EH (cell line): ENCODE measurements at places on chromosomes 5 and 9.

DNA sequence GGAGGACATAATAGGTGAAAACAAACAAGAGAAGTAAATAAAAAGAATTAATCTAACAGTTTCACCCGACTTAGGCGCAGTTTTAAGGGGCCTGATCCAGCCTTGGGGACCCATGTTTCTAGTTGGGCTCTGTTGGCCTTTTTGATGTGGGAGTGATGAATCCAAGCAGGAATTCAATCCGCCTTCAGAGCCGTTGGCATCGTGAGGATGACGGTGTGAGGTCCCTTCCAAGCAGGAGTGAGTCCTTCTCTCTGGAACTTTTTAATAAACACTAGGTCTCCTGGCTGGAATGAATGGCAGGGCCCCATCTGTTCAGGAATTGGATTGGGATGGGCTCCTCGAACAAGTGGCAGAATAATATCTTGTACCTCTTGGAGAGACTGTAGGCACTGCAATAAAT lies 22.3 kb upstream of the RHOBTB3 start:
- no peak for DNase-seq

DNA sequence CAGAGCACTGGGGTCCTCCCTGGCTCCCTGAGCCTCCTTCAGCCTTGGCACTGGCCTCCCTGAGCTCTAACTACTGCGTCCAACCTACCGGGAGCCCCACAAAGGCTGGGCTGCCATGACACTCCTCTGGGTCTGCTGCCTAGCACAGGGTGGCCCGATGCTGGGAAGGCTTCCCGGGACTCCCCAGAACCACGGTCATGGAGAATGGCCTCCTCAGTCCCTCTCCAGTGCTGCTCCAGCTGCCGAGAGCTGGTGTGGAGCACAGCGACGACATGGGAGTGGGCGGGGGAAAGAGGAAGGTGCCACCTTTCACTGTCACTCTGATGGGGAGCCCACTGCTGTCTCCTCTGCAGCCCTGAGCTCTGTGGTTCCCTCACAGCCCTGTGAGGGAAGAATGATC lies 61.5 kb upstream of the RNF130 start:
- DNase-seq: no peak

GRCh38 chr9:114033397-114034103 lies 44.5 kb downstream of the AMBP start:
- DNase-seq: peak; percentile 22

- DNase-seq: peak; percentile 51
Observed at GRCh38 chr5:95959051-95959887, 2.4 kb downstream of the ELL2 start.

- peak; percentile 37 for DNase-seq
Observed at GRCh38 chr5:157778121-157778805, 34.8 kb downstream of the LSM11 start.

GRCh38 chr9:109591691-109592090 lies 93.6 kb upstream of the PTPN3 start:
- no peak for DNase-seq

- no peak for DNase-seq
Observed at GRCh38 chr5:133343196-133343595, 269.1 kb downstream of the FSTL4 start.

GRCh38 chr9:89482056-89482851 lies 15.7 kb downstream of the SEMA4D start:
- DNase-seq: no peak

GRCh38 chr9:124163760-124164255 lies 93.9 kb upstream of the NEK6 start:
- no peak for DNase-seq

- no peak for DNase-seq
Observed at GRCh38 chr9:15525958-15526357, 15.2 kb upstream of the PSIP1 start.

GRCh38 chr9:136241542-136241941 lies 4.1 kb downstream of the QSOX2 start:
- no peak for DNase-seq

- peak; percentile 96 for DNase-seq
Observed at GRCh38 chr5:72452515-72453245, 54.5 kb downstream of the ZNF366 start.

GRCh38 chr9:117258184-117258866 lies 156.5 kb downstream of the ASTN2 start:
- no peak for DNase-seq

DNA sequence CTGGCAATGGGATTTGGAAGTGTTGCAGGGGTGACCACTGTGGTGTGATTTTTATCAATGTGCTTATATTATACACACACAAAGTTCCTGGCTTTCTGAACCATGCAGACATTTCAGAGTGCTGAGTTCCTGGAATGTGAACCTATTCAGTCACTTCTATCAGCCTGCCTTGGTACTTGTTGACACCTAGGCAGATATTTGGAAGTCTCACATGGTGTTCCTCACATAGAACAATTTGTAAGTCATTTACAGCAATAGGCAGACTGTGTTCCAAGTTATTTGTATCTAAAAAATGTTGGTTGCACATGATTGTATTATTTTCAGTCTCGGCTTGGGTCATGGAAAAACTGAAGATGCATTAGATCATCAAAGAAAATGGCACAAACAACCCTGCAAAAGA lies 182.2 kb downstream of the SREK1 start:
- no peak for DNase-seq

DNA sequence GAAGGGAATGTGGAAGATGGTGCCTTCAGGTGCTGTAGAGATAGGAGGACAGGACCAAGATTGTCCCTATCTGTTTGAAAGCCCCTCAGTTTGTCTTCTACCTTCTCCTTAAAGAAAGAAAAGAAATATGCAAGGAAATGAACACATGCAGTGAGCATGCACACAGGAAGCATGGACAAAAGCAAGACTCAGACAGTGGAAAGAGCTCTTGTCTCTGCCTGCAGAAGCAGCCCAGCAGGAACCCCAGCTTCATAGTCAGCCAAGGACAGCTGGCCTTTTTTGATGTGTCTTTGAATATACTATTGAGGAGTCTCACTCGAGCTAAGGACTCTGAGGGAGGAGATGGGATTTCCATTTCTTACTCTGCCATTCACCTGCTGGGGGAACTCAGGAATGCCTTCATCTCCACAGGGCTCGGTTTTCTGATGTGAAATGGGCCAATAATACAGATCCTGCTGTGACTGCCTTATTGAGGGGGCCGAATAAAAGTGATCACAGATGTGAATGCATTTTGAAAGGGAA lies 132.5 kb upstream of the ADRA1B start:
- DNase-seq: peak; percentile 27

DNA sequence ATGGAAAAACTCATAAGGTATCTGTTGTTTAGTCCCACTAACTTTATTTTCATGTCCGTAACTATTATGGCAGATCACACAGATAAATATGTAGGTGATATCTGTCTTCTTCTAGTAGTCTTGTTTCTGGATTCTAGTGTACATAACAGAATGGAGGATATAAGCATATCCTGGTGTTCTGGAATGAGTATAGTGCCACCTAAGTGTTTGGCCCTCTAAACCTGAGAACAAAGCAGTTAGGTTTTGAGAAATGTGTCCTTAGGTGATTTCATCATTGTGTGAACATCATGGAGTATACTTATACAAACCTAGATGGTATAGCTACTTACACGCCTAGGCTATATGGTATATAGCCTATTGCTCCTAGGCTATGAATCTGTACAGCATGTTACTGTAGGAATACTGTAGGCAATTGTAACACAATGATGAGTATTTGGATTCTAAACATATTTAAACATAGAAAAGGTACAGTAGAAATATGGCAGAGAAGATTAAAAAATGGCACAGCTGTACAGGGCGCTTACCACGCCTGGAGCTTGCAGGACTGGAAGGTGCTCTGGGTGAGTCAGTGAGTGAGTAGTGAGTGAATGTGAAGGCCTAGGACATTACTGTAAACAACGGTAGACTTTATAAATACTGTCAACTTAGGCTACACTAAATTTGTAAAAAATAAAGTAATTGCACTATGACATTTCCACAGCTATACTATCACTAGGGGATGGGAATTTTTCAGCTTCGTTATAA lies 150.3 kb upstream of the SLC24A2 start:
- DNase-seq: no peak

- DNase-seq: no peak
Observed at GRCh38 chr5:163809473-163809872, 304.1 kb downstream of the MAT2B start.

GRCh38 chr5:96125231-96125891 lies 163.7 kb upstream of the ELL2 start:
- DNase-seq: peak; percentile 68

DNA sequence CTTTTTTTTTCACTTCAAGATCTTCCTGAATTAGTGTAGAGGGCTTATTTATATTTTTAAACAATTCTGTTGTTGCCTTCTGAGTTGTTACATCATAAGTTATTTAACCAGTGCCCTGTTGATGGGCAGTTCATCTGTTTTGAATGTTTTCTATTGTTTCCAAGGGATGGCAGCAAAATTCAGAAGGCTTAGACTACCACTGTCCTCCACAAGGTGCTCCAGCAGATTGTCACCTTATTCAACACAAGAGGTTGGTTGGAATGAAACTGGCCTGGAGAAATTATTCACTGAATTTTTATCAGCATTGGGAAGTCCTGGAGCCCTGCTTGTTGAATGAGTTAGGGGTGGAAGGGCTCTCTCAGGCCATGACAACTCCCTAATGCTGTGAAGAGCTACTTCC lies 1.3 kb upstream of the KLHL9 start:
- DNase-seq: no peak

DNA sequence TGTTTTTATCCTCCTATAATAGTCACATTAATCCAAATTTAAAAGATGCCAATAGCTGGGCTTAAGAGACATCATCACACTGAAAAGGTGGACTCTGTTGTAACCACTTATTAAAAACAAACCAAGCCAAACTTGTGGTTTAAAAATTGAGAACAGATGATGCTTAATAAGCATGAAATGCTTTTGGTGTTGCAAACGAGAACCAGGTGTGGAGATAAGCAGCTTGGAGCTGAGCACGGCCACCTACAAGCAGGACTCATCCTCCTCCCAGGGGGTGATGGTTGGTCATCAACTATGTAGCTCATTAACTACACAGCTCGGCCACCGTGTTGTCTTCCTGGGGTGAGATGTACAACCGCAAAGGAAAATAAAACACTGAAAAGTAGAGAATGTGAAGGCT lies 154.4 kb downstream of the NPR3 start:
- peak; percentile 80 for DNase-seq

DNA sequence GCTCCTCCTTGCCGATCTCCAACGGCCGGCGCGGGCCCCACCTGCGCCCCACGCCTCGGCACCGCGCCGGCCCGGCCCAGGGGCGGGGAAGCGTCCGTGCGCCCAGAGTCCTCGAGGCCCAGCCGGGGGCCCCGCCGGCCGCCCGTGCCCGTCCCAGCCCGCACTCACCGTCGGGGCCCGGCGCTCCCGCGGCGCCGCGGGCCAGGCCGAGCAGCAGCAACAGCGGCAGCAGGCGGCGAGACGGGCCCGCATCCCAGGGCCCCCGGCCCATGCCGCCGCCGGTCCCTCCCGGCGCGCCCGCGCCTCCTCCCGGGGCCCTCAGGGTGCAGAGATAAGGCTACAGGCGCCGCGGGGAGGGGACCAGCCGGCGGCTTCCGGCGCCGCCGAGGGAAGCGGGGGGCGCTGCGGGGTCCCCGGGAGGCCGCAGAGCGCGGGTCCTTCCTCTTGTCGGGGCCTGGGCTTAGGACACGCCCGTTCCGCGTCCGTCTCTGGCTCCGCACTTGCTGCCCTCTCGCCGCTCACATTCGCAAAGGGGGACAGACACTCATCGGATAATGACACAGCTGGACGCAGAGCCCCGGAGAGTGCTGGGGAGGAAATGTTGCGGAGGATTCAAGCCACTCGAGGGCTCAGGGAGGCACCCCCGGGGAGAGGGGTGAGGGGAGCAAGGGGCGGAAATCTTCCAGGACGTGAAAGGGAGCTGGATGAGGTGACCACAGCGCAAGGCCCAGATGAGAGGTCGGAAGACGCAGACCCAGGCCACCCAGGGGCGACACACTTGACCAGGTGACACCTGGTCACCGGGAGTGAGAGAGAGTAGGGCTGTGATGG lies at the start of gene SUSD1:
Gene SUSD1 (minus strand): TSS at position 333 of the 831 bp plus-strand sequence. CDS start 62 bp downstream, at position 271.
- peak; percentile 36 for DNase-seq
